ENCODE measurements at places on chromosomes 5 and 9. TPM values are rescaled to one million over a fixed set of nuclear protein-coding genes. Genes with fewer than 3 reads are reported as not detected.
A peak's percentile ranks its signal among the peaks of the same experiment; 100 is the strongest.

- DNase-seq = no peak
Observed at GRCh38 chr9:28155067-28155466, 581.8 kb upstream of the C9orf72 start.

DNA sequence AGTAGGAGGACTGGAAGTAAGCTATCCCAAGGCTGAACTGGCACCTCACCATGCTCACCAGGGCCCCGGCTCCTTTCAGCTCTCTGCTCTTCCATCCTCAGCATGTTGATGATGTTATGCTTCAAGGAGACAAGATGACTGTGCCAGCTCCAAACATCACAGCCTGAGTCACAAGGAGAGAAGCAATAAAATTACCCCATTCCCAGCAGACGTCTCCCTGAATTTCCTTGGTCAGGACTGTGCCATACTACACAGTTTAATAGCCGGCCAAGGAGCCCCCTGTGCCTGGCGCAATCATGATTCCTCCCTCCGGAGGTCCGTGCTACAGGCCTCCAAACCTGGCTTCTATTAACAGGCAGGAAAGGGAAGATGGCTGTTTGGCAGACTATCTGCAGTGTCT lies 51.2 kb upstream of the ROR2 start:
- no peak for DNase-seq

- DNase-seq = no peak
Observed at GRCh38 chr5:30626557-30626956, 566.9 kb upstream of the CDH6 start.

GRCh38 chr9:5361326-5362010 lies 21.8 kb upstream of the RLN1 start:
- no peak for DNase-seq

Gene PCDHGA5
- 0.09 TPM for total RNA-seq

Gene STING1
- total RNA-seq = 13.6 TPM

GRCh38 chr5:15959370-15960164 lies 220.0 kb downstream of the MARCHF11 start:
- no peak for DNase-seq

Gene MLANA
- total RNA-seq = 0.05 TPM

DNA sequence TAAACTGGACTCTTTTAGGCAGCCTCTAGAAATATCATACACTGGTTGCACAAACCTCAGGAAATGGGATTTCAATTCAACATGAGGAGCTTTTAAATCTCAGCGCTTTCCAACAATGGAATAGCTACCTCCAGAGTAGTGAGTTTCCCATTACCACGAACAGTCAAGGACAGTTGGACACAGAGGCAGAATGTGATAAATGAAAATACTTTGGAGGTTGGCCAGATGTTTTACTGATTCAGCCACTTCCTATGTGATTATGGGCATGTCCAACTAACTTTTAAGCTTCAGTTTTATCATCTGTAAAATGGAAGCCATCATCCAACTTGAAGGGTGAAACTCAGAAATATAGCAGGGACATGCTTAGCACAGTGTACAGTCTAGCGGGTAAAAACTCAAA lies 2.1 kb downstream of the FBXW2 start:
- no peak for DNase-seq

DNA sequence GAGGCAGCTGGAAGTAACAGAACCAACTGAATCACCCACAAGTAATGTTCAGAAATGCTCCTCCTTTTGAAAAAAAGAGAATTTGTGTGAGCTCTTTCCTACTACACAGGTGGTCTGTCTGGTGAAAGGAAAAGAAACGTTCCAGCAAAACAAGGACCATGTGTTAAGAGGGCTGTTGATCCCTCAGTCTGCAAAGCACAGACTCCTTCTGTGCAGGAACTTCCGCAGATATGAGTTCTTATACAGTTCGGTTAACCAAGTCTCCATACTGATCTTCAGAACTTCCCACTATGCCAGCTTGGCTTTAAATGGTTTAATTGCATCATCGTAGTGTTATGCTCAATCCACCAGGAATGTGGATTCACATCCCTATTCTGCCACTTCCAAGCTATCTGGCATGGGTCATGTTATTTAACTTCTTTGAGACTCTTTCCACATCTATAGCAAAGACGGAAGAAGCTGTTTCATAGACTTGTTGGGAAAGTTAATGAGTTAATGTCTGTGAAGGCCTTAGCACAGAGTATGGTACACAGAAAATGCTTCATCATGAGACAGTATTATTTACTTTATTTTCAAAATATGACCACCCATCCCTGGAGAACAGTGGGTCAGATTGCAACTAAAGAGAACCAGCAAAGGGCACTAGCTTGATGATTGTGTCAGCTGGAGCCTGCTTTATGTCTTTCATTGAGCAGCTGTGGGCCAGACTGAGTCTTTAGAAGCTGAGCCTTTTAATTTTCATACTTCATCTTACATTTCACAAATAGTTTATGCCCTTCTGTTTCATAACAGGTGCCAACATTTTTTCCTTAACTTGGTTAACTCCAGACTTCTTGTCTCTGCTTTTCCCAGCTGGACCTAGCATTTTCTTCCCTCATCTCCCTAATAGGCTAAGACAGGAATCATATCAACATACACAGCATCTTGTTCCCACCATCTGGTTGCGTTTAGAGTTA lies 89.9 kb downstream of the MAMDC2 start:
- no peak for DNase-seq

DNA sequence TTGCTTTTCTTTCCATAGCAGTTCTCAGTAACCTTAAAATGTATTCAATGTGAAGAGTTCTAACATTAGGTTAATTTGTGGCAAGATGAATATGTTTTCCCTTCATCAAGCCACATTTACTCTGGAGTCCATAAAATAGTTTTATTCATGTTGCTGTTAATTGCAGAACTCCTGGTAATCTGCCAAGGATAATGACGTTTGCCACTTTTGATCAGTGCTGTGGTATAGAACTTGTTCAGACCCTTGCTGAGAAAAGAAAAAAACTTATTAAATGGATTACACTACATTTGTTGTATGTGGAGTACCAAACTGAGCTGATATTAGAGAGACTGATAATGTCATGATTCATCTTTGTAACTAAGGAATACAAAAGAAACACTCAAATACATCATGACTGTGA lies 212.4 kb upstream of the DMAC1 start:
- DNase-seq = no peak

DNA sequence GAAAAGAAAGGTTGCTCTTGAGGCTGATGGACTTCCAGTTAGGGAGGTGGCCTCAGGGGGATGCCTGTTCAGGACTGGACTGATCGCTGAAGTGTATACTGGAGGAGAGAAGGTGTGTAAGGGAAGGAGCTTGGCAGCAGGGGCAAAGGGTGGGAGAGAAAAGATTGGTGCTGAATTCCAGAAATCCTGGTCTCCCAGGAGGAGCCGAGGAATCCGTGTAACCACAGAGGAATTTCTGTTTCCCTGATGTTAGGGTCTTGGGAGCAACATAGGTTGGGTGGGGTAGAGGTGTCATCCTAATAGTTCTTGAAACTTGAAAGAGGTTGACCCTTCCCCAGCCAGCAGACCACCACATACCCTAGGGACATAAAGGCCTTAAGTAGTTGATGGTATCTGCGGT lies 88.9 kb upstream of the PTPN3 start:
- no peak for DNase-seq

Gene CARTPT
- not detected for total RNA-seq

DNA sequence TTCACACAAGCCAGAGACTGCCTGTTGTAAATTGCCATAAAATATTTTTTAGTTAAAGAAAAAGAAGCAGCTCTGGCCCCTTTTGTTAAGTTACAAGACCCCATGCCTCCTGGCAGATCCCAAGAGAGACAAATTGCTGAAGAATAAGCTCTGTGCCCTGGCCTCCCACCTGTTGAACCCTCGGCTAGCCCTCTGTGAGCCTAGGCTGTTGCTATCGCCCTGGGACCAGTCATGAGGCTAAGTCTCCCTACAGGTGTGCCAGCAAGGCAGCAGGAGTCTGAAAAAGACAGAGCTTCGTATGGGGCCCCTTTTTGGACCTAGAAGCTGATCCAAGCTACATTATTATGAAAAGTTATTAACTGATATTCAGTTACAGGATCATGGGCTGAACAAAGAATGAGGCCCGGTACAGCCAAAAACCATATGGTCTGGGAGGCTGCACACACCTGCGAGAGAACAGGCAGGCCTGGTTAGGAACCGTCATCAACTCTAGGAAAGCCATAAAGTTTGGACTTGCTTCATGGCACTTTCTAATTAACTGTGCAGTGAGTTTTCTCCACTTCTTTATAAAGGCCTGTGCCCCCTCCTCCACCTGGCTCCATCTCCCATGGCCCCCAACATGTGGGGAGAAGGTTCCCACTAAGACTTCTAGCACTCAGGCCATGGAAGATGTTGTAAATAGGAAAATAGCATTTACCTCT lies 384.7 kb downstream of the ENC1 start:
- DNase-seq = no peak

Gene GDNF
- 0.25 TPM for total RNA-seq

Gene TMEM252
- not detected for total RNA-seq

Gene LAMC3
- 5.9 TPM for total RNA-seq

GRCh38 chr5:71961786-71962185 lies 145.5 kb upstream of the MAP1B start:
- no peak for DNase-seq

GRCh38 chr5:92560698-92561401 lies 1020.2 kb downstream of the NR2F1-AS1 start:
- no peak for DNase-seq

DNA sequence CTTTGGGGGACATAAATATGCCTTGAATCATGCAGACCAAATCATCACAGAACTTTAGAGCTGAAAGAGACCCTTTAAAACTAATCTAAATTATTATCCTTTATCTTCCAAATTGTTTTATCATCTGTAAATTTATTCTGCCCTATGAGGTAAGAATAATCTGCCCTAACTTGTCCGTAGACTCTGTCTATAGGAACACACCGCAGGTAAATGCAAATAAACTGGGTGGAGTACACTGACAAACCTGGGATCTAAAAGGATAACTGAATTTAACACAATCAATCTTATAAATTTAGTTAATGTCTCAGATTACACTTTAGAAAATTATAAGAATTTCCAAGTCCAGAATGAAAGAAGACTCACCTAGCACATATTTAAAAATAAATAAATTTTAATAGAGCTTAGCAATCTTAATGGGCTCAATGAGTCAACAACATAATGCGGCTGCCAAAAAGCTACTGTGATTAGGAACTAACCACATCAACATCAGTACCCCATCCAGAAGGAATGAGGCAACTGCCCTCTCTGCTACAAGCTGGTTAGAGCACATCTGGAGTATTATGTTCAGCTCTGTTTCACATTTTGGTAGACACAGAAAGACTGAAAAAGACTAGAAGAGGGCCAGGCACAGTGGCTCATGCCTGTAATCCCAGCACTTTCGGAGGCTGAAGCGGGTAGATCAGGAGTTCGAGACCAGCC lies 5.6 kb downstream of the MEGF9 start:
- DNase-seq = no peak

GRCh38 chr9:85425153-85425611 lies 316.6 kb downstream of the AGTPBP1 start:
- peak; percentile 63 for DNase-seq

- no peak for DNase-seq
Observed at GRCh38 chr5:177297922-177298321, 5.6 kb downstream of the RAB24 start.

- DNase-seq = peak; percentile 55
Observed at GRCh38 chr9:129483415-129484351, 137.2 kb downstream of the C9orf50 start.

Gene UTP15
- total RNA-seq = 7.0 TPM

DNA sequence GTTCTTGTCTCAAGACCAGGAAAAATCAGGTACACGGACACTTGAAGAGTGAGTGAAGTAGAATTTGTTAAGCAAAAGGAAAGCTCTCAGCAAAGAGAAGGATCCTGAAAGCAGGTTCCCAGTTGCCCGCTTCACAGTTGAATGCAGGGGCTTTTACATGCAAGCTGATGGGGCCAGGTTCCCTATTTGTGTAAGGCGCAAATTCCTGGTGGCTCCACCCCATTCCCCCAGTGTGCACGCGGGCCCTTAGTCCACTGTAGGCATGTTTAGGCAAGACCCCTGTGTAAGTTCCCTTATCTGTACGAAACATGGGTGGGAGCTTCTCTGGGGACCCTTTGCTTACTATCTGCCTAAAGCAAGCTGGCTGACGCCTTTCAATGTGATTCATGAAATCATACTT lies 2.7 kb upstream of the AGTPBP1 start:
- DNase-seq = no peak

DNA sequence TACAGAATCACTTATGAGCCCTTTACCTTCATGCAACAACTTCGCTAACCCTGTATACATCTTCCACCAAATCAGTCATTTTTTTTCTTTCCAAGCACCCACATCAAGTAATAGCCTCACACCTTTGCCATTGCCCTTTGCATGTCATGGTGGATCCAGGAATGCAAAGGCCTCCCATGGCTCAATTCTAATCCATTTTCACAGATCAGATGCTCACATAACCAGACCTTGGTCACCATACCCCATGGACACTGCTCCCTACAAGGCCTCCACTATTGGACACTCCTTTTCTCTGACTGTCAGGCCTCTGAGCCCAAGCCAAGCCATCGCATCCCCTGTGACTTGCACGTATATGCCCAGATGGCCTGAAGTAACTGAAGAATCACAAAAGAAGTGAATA lies 179.5 kb downstream of the RASEF start:
- no peak for DNase-seq

Gene NUTM2F
- not detected for total RNA-seq

- DNase-seq = no peak
Observed at GRCh38 chr9:77769246-77769645, 121.1 kb upstream of the GNA14 start.

- no peak for DNase-seq
Observed at GRCh38 chr9:89412951-89413350, 85.0 kb downstream of the SEMA4D start.

- DNase-seq = no peak
Observed at GRCh38 chr9:16794871-16795639, 75.4 kb downstream of the BNC2 start.

Gene NR5A1
- not detected for total RNA-seq

DNA sequence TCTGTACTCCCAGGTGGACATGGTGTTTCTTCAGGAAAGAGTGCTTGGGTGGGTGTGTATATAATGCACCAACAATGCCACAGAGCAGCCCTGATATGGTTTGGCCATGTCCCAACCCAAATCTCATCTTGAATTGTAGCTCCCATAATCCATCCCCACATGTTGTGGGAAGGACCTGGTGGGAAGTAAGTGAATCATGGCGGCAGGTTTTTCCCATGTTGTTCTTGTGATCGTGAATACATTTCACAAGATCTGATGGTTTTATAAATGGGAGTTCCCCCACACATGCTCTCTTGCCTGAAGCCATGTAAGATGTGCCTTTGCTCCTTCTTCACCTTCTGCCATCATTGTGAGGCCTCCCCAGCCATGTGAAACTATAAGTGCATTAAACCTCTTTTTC lies 158.5 kb downstream of the NR3C1 start:
- no peak for DNase-seq

GRCh38 chr5:110062246-110062645 lies 372.5 kb downstream of the MAN2A1 start:
- no peak for DNase-seq

Gene CCDC152
- 1.1 TPM for total RNA-seq

All from liver (tissue), 10 donors.